ENCODE measurements at places on chromosomes 6 and 20.
A peak's percentile ranks its signal among the peaks of the same experiment; 100 is the strongest.

DNA sequence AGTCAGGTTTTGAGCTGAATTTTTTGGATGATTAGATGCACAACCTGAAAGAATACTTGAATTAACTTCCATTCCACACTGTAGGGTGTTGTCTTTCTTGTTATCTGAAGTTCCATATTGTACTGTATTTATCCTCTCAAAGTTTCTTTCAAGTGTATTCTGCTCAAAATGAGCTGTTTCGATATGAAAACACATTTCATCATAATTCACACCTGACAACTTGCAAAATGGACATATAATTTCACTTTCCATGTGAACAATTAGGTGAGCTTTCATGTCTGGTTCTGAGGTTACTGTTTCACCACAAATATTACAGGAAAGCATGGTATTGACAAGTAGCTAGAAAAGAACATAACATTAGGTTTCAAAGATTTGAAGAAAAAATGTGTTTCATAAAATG, 1.7 kb downstream of the ZUP1 start:
- no peak for DNase-seq

GRCh38 chr6:106084106-106084988, 1.8 kb upstream of the PRDM1 start:
- peak; percentile 39 for DNase-seq

DNA sequence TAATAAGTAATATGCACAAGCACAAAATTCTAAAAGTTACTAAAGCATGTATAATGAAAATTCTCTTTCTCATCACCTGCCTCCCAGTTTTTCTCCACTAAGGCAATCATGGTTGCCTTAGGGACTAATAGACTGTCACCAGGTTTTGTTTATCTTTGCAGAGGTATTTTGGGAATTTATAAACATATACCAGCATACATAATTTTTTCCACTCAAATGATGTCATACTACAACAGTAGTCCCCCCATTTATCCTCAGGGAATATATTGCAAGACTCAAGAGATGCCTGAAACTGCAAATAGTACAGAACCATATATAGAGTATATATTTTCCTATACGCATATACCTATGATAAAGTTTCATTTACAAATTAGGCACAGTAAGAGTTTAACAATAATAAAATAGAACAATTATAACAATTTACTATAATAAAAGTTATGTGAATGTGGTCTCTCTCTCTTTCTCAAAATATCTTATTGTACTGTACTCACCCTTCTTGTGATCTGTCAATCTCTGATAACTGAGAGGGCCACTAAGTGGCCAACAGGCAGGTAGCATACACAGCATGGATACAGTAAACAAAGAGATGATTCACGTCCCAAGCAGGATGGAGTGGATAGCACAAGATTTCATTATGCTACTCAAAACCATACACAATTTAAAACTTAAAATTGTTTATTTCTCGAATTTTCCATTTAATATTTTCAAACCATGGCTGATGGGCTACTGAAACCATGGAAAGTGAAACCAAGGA, 19.7 kb downstream of the RBL1 start:
- no peak for DNase-seq

GRCh38 chr6:1280666-1281300, 31.1 kb upstream of the FOXQ1 start:
- no peak for DNase-seq
